Activated CD4-positive, CD25-positive, alpha-beta regulatory T cell (primary cell): ENCODE measurements at places on chromosomes 1 and 21.

- DNase-seq = no peak
These were observed 105.5 kb downstream of the PHTF1 start for GRCh38 chr1:113653741-113654140.

DNA sequence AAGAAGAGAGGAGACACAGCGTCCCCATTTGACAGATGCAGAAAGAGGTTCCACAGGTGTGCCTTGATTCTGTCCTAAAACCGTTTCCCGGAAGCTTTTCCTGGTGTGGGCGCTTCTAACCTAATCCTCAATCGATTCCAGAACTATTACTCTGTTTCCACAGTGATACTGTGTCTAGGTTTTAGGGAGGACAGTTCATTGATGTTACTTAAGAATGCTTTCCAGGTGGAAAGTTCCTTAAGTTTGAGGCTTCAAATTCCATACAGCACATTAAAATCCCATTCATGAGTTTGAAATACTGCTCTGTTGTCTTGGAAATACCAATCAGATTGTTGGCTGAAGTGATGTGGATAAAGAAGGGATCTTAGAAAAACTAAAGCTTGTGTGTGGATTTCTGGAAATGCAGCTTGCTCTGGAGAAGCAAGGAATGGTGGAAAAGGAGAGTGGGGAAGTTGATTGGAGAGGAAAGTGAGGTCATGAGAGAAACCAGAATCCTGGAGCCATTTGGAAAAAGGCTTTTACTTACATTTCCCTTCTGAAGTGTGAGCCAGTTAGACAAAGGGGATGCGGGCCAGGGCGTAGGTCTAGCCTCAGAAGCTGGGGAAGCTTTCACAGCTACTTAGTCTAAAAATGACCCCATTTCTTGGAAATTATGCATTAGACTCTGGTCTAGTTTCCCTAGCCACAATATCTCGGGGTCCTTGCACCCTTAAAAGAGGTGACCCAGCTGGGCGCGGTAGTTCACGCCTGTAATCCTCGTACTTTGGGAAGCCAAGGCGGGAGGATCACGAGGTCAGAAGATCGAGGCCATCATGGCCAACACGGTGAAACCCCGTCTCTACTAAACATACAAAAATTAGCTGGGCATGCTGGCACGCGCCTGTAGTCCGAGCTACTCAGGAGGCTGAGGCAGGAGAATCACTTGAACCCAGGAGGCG, 6.7 kb downstream of the ELF3 start:
- no peak for DNase-seq

- no peak for DNase-seq
These were observed 64.2 kb downstream of the PIK3CD start for GRCh38 chr1:9715536-9716226.

DNA sequence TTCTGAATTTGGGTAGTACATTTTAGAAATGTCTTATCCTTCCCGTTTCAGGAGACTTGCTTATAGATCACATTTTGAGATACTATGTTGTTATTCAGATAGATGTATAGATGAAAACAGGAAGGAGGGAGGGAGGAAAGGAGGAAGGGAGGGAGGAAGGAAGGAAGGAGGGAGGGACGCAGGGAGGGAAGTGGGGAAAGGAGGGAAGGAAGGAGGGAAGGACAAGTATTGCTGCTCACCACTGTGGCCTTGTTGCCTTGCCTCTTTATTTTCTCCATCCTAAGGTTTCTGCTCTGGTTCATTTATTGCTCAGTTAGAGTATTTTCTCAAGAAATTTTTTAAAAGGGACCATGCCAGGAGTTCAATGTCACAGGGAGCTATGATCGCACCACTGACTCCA, 134.3 kb downstream of the LTN1 start:
- no peak for DNase-seq

- DNase-seq = no peak
These were observed 72.6 kb upstream of the USP24 start for GRCh38 chr1:55287723-55288122.

- DNase-seq = no peak
These were observed 35.8 kb upstream of the IFNGR2 start for GRCh38 chr21:33367309-33367973.

DNA sequence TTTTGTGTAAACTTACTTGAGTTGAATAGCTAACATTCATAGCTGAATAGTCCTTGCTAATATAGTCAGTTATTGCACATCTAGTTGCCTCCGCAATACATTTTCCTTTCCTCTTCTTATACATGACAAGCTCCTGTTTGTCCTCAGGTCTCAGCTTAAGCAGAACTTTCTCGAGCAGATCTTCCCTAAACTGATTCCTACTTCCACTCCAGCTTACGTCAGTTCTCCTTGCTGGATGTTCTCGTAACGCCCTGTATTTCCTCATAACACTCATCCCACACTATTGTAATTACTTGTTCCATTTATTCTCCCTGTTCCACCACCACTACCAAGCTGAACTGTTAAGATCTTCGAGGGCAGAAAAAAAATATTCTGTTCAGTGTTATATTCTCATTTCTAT, 15.1 kb upstream of the OMA1 start:
- no peak for DNase-seq

DNA sequence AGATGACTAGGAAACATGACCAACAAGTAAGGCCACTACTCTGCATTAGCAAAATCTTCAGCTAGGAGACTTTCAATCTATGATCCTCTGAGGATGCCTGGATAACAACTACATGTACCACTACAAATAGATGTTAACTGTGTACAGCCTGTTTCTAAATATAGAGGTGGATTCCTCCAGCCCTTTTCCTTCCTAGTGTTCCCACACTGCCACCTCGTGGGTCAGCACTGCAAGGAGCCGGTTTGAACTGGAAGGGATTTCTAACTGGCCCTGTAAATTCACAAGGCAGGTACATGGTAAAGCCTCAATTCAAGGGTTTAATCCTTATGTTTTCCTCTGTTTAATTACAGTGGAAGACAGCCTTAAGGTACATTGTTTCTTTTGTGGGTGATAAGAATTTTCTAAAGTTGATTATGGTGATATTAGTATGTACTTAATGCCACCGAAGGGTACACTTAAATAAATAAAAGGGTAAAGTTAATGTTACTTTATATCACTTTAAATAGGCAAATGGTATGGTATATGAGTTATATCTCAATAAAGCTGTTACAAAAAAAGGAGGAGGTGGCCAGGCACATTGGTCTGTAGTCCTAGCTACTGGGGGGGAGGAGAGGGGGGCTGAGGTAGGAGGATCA, 14.4 kb downstream of the SMYD3 start:
- DNase-seq = no peak

DNA sequence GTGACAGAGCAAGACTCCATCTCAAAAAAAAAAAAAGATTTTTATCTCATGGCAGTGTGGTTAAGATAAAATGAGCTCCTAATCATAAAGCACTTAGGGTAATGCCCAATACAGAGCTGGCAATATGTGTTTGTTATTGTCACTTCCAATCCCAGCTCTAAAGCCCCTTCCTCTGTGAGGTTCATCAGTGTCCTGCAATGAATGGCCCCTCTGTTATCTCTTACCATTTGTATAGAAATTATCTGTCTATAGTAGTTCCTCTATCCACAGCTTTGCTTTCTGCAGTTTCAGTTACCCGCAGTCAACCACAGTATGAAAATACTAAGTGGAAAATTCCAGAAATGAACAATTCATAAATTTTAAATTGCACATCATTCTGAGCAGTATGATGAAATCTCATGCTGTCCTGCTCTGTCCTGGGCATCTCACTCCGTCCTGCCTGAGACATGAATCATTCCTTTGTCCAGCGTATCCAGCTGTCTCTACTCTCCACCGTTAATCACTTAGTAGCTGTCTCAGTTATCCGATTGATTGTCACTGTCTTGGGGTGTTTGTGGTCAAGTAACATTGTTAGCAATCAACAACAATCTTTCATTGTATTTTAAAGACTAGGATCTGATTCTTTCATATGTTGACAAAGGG, 50.2 kb upstream of the DNAH14 start:
- DNase-seq = no peak

DNA sequence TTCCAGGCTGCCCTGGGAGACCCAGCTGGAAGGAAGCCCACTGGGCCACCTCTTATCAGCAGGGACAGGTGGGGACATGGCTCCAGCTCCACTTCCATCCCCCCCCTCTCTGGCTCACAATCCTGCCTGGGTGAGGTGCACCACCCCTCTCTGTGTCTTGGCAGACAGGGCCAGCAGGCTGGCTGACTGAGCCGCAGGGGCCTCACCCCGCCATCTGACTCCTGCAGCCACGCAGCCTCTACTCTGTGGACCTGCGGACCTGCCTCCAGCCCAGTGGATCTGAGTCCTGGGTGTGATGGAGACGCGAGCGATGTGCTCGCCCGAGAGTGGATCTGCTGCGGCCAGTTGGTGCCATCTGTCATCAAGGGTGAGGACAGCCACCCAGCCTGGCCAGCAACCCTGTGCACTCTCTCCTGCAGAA, 30.1 kb downstream of the RCC2 start:
- DNase-seq = no peak

DNA sequence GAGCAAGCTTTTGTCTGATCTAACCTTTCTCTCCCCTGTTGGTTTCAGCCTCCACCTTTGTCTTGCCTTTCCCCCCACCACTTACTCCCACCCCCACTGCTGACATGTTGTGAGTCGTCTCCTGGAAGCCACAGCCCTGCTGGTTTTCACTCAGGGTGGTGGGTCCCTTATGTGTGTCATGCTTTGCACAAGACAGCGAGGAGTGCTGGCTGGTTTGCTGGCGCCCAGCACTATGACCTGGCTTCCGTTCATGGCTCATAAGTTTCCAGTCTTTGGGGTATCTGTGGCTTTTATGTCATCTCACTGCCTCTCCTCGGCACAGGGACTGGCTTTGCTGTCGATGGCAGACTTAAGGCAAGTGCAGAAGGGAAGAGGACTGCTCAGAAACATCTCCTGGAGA, 177.7 kb downstream of the KIF26B start:
- no peak for DNase-seq

DNA sequence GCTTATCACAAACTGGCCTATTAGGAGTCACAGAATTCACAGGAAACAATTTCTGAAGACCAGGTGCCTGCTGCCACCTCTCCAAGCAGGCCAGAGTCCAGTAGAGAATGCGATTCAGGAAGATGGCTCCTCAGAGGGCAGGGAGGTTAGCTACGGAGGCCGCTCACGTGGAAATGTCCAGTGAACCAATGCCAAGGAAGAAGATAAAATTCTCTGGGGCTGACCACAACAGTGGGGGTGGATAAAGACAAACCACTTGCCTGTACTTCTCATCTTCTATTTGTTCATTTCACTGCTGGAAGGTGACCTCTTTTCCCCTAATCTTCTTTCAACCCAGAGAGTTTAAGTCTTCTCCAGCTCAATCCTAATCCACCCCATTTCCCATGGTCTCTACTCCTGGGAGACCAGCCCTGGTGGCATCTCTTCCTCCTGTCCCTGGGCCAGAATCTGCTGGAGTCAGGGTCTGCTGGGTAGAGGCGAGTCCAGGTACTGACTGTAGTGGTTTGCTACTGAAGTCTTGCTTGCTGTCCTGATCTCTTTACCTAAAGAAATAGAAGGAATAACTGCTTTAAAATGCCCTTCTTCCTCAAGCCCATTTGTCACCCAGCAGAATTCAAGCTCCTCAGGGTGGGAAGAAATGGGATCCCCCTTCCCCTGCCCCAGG, 3.2 kb downstream of the PSRC1 start:
- DNase-seq = no peak

DNA sequence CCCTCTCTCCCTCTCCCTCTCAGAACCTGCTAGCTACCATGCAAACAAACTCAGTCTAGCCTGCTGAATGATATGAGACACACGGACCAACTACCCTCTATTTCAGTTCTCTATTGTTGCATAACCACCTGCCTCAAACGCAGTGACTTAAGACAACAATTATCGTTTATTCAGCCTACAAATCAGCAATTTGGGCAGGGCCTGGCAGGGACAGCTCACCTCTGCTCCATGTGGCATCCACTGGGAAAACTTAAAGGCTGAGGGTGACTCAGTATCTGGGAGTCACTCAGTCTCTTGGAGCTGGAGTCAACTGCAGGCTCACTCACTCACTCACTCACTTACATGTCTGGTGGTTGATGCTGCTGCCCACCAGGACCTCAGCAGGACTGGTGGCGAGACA, 121.3 kb downstream of the SEC16B start:
- DNase-seq = no peak

GRCh38 chr1:24707687-24708086, 37.6 kb upstream of the CLIC4 start:
- no peak for DNase-seq
